Activated naive CD8-positive, alpha-beta T cell treated with anti-CD3 and anti-CD28 coated beads for 36 hours (primary cell): ENCODE measurements at places on chromosomes 4 and X.

DNA sequence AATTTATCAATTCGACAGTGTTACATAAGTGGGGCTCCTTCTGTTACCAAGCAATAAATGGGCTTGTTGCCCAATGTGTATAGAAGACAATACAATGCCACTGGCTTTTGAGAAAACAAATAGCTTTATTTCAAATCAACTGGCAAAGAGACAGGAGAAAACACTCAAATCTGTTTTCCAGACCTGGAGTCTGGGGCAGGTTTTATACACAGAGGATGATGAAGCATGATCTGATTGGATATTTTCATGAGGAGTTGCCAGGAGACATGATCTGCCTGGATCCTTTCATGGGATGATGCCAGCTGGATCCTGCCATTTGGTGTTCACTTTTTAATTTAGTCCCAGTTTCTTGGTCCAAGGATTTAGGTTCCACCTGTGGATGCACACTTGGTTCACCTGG lies 287.9 kb downstream of the CXXC4 start:
- no peak for DNase-seq

- no peak for DNase-seq
Observed at GRCh38 chr4:138475116-138475515, 233.0 kb upstream of the SLC7A11 start.

DNA sequence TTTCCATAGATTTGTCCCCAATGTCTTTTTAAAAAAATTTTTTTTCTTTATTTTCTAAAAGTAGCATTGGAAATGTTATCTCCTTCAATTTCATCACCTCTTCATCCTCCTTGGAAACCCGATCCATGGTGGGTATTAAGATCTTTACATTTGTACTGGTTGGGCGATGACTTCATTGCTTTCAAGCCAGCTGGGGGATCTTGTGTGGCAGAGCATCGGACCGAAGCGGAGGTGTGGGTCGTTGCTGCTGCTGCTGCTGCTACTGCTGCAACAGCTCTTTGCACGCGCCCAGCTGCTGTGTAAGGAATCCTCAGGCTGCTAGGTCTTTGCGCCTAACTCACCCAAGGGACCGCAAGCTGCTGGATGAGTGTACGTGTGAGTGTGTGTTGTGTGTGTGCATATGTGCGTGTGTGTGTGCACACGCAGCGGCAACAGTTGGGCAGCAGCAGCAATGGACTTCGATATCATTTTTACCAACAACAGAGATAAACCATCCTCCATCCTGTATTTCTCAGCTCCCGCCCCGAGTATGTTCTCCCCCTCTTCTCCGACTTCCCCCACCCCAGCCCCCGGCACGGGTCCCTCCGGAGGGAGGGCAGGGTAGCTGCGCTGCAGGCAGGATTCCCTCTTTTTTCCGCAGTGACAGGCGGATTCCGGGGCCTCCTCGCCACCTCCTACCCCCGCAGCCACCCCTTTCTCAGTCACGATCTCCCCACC lies 768 bp upstream of the CDKL5 start:
- peak; percentile 14 for DNase-seq

GRCh38 chrX:136759968-136760367 lies 20.8 kb downstream of the ARHGEF6 start:
- no peak for DNase-seq

GRCh38 chr4:184275766-184276165 lies 58.1 kb upstream of the ENPP6 start:
- DNase-seq: no peak

DNA sequence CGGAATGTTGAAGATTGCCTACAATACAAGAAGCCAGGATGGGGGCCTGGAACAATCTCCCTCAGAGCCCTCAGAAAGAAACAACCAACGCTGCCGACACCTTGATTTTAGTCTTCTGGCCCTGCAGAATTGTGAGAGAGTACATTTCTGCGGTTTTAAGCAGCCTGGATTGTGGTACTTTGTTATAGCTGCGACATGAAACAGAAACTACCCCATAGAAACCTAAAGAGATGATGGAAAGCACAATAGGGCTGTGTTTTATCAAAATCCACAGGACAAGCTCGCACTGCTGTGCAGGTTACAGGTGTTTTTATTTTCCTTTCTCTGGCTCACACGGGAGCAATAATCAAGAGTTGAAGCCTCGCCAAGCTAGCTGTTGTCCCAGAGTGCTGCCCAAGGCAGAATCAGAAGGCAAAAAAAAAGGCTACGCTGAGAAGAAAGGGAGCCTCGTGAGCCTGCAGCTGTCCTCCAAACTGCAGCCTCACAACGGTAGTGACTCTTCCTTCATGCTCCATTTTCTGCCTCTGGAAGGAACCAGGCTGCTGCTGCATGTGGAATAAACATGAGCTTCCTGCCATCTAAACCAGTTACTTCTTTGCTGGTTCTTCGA lies 232.4 kb downstream of the LDB2 start:
- no peak for DNase-seq

DNA sequence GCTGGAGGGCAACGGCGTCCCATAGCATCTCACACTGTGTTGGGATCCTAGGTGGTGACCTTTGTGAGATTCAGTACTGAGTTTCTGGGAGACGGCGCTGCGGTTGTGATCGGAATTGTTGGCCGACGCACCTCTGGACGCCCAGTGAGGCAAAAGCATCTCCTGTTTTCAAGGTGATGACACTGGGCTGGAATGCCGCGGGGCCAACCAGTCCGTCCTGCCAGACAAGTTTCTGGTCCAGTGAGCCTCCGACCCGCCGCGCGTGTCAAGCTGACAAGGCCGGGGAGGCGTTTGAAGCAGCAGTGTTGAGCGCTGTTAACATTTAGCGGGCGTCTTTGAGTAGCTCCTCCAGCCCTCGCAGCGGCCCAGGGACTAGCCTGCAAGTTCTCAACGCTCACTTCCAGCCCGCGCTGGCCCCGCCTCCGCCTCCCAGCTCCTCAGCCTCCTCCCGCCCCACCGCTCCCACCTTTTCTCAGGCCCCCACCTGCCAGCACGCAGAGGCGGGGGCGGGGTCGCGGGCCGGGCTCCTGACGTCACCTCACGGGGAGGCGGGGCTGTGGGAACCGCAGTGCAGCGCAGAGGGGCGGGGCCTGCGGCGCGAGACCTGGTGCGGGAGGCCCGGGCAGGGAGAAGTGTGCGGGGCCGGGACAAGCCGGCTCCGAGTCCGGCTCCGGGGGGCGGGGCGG lies 482 bp upstream of the CDS1 start:
- DNase-seq: peak; percentile 89

DNA sequence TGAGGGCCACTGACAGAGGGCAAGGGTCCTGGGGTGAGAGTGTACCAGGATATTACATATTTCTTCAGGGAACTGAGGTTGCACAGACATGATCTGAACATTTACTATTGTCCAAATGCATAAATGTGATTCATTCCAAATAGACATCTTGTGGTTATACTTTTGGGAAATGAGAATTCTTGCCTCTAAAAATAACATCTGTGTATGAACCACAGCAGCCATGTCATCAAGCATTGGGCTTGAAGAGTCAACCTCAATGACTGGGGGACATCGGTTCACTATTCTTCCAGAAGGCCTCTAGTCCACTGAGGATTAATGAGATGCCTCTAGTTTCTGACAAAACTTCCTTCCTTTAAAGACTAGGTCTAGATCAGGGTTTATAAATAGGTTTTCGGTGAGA lies 193.1 kb upstream of the GPC4 start:
- DNase-seq: no peak

DNA sequence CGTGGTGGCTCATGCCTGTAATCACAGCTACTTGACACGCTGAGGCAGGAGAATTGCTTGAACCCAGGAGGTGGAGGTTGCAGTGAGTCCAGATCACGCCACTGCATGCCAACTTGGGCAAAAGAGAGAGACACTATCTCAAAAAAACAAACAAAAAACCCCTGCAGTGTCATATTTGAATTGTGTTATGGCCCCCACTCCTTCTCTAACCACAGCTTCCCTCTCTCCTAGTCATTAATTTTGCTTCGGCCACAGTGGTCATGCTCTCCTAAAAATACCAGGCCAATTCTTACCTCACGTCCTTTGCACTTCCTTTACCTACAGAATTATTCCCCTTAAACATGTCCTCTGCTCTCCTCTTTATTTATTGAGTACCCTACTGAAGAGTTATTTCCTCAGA lies 206.1 kb downstream of the PPP3CA start:
- no peak for DNase-seq

GRCh38 chr4:185890196-185890595 lies 78.2 kb upstream of the SORBS2 start:
- no peak for DNase-seq

DNA sequence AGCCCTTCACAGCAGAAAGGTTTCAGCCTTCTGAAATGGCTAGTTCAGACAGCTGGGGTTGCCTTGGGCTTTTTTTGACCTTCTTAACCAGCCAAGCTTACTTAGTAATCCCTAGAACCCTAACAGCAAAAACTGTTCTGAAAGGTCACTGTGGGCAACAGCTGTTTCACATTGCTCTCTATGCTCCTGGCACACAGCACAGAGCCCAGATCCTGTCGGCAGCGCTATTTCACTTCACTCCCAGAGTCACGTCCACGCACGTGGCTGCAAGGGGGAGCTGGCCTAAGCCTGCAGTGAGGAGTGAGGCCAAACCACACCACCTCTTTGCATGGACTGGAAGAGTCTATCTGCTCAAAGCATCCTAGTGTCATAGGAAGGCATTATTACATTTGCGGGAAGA lies 32.0 kb upstream of the STS start:
- DNase-seq: no peak

- DNase-seq: no peak
Observed at GRCh38 chr4:44538534-44538933, 89.9 kb upstream of the KCTD8 start.

GRCh38 chr4:8583655-8584025 lies 3.4 kb downstream of the GPR78 start:
- no peak for DNase-seq

GRCh38 chr4:40327340-40327739 lies 7.8 kb upstream of the CHRNA9 start:
- DNase-seq: no peak

- peak; percentile 37 for DNase-seq
Observed at GRCh38 chrX:41085878-41086626, 807 bp downstream of the USP9X start.

- DNase-seq: no peak
Observed at GRCh38 chrX:154317391-154317995, 21.9 kb downstream of the TKTL1 start.

- DNase-seq: no peak
Observed at GRCh38 chr4:52664479-52664878, 5.4 kb upstream of the USP46 start.

GRCh38 chr4:180909279-180909678 lies 1333.9 kb upstream of the TENM3 start:
- no peak for DNase-seq
